ENCODE measurements at places on chromosomes 6 and 20.

GRCh38 chr6:81668615-81669047 is 83.8 kb downstream of the TENT5A start:
- DNase-seq, result no peak

DNA sequence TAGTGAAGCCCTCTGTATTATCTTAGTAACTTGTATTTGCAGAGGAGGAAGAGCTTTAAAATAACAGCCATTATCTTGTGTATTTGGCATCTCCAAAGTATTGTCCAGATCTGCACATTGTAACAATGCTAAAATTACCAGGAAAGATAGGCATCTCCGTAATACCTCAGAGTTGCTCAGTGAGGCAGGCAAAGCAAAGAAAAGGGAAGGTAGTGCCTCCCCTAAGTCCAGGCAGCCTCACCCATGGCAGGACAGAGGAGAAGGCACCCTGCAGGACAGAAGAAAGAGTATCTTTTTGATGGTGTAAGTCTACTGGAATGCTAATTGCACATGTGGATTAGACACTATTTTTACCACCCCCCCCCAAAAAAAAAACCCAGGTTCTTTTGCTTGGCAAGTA is 13.6 kb upstream of the SSTR4 start:
- DNase-seq, result no peak

DNA sequence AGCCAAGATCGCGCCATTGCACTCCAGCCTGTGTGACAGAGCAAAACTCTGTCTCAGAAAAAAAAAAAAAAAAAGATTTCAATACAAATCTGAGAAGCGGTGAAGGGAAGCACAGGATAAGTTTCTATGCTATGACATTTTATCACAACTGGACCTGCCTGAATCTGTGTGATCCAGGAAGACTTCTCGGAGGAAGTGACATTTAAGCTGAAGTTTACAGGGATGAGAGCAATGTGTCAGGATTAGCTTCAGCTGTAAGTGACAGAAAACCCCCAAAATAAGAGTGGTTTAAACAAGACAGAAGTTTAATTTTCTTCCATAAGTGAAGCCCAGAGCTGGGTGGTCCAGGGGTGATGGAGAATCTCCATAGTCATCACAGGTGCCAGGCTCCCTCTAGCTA is 33.4 kb upstream of the MRPS18A start:
- no peak for DNase-seq

GRCh38 chr6:167209577-167209975 is 51.8 kb upstream of the GPR31 start:
- no peak for DNase-seq

GRCh38 chr20:51668515-51668914 is 99.7 kb downstream of the ATP9A start:
- no peak for DNase-seq
